Transverse colon (tissue), 4 donors: ENCODE measurements at places on chromosomes 1 and 21. TPM values are rescaled to one million over a fixed set of nuclear protein-coding genes. Genes with fewer than 3 reads are reported as not detected.

DNA sequence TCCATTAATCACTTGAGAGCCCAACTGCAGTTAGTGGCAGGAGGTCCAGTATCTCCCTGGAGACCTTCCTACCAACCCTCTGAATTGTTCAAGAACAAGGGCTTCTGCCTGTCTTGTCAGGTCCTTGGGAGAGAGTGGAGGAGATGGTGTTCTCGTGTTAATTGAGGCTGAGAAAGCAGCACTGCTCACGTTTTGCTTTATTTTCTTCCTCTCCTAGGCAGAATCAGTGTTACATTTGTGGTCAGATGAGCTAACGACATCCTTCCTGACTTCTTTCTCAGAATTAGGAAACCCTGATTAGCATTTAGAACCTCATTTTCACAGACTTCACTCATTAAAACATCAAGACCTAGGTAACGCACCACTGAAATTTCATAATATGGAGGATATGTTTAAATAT lies 26.4 kb upstream of the LRIG2 start:
- DNase-seq: no peak

The LHX4 gene
- 1.2 TPM for total RNA-seq

The TSPAN1 gene
- 1,263 TPM for total RNA-seq

The CNR2 gene
- total RNA-seq: not detected

The OR2L8 gene
- total RNA-seq: not detected

- DNase-seq: no peak
Observed at GRCh38 chr1:159261721-159262494, 40.2 kb upstream of the FCER1A start.

- DNase-seq: no peak
Observed at GRCh38 chr1:78275906-78276685, 214.7 kb upstream of the PTGFR start.

The REG4 gene
- 11.9 TPM for total RNA-seq

The LAPTM5 gene
- 21.3 TPM for total RNA-seq

GRCh38 chr1:225044258-225044657 lies 114.8 kb downstream of the DNAH14 start:
- no peak for DNase-seq

- no peak for DNase-seq
Observed at GRCh38 chr1:36339215-36339614, 15.8 kb upstream of the EVA1B start.

The HHAT gene
- 2.2 TPM for total RNA-seq

- no peak for DNase-seq
Observed at GRCh38 chr1:243457363-243457982, 201.6 kb downstream of the SDCCAG8 start.

The WDR3 gene
- 1.1 TPM for total RNA-seq

- no peak for DNase-seq
Observed at GRCh38 chr1:8025671-8026144, 401 bp downstream of the ERRFI1 start.

DNA sequence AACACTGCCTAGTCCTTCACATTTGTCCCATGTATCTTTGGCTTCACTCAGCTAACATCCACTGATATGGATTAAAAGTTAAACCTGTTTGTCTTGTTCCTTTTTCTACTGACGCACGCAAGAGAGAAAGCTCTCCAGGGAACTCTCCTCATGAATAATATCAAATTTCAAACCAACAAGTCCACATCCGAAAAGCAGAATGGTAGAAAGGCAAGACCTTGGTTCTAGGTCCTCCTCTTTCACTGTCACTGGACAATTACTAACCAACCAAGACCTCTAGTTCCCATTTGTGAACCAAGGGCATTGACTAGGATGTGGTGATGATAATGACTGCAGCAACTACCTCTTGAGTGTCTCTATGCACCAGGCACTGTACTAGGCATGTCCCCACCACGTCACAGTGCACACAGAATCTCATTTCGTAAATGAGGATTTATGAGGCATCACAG lies 8.4 kb downstream of the PLPP3 start:
- DNase-seq: no peak

The CLCA4 gene
- total RNA-seq: 1,312 TPM

The TNFRSF9 gene
- not detected for total RNA-seq
